ENCODE measurements at places on chromosomes 1 and 21.

- DNase-seq = no peak
Measured at GRCh38 chr21:28975397-28975796, 17.3 kb downstream of the LTN1 start.

GRCh38 chr1:56266359-56266758 is 313.0 kb downstream of the PLPP3 start:
- no peak for DNase-seq

DNA sequence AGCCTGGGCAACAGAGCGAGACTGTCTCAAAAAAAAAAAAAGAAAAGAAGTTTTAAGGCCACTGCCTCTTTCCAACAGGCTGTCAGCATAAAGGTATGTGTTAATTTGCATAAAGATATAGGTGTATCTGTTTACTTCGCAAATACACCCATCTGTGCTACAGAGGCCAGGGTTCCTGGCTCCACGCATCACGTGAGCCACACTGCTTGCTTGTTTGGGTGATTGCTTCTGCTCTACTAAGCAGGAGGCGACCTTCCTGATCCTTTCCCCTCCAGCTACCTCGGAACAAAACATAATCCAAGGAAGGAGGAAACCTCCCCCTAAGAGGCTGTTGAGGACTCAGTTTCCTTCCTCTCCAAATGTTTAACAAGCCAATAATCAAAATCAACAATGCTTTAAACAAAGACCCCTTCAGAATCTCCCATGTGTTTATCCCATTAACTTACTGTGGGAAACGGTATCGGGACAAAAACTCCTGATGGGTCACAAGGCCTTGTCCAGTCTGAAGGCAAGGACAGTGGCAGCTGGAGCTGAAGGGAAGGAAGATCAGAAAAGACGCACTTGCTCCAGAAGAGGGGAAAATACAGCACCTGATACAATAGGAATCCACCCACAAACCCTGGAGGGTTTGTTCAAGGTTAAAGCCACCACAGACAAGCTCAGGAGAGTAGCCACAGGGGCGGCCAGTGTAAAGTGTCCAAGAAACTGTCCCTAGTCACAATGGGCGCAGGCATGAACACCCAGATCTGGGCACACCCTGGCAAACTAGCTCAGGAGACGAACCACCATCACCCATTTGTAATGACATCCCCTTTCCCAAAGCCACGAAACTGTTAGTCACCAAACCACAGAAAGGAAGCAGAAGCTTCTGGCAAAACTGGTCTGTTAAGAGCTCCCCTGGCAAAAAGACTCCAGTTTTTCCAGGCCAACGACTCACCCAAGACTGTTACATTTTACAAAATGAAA is 17.2 kb downstream of the CTNNBIP1 start:
- DNase-seq = peak; percentile 43

- DNase-seq = no peak
Measured at GRCh38 chr1:170001266-170001665, 73.2 kb downstream of the KIFAP3 start.
